BJ (cell line): ENCODE measurements at places on chromosomes 3 and 15.

- DNase-seq = no peak
Measured at GRCh38 chr3:32992310-32992686, 40.9 kb downstream of the CCR4 start.

GRCh38 chr3:183038221-183038620, 57.9 kb upstream of the DCUN1D1 start:
- no peak for DNase-seq

- DNase-seq = no peak
Measured at GRCh38 chr15:64333986-64334929, 21.7 kb downstream of the CSNK1G1 start.

- DNase-seq = no peak
Measured at GRCh38 chr3:64760258-64760657, 72.5 kb upstream of the ADAMTS9 start.

DNA sequence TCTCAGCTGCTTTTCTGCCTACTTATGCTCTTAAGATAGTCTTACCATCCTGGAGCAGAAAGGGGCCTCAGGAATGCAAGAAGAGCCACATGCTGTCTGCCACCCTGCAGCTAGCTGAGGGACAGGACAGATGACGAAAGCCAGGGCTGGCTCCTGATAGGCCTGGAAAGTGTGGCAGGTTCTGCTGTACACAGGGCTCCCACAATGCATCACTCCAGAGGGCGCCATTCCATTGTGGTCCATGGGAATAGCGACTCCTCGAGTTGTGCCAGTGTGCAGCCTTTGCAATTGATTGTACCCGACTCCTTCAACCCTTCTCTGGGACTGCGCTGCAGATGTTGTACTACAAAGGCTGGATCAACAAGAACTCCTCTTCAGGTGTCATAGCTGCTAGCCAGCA, 11.2 kb downstream of the ACAN start:
- no peak for DNase-seq

DNA sequence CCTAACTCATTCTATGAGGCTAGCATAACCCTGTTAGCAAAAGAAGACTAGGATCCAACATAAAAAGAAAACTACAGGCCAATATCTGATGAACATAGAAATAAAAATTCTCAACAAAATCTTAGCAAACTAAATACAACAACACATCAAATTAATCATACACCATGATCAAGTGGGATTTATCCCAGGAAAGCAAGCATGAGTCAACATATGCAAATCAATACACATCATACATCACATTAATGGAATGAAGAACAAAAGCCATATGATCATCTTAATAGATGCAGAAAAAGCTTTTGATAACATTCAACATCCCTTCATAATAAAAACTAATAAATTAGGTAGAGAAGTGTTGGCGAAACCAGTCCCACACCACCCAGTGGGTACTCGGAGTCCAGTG, 136.1 kb upstream of the MME start:
- no peak for DNase-seq

GRCh38 chr3:10775259-10775658, 40.8 kb upstream of the SLC6A11 start:
- no peak for DNase-seq

DNA sequence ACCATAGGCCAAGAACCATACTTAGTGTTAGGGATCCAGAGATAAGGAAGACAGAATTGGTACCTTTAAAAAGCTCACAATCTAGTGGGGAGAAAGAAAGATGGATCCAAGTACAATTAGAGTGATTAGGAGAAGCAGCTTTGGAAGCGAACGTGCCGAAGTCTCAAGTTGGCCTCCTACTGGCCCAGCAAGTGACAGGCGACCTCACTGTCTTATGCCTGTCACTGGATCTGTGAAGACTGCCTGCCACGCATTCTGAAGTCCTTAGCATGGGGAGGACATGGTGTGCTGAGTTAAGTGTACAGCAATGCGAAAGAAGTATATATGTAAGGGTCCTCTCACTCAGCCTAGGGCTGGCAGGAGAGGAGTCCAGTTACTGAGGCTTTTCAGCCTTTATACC, 141.0 kb downstream of the GABRB3 start:
- no peak for DNase-seq

- DNase-seq = no peak
Measured at GRCh38 chr3:72888546-72889309, 882 bp downstream of the GXYLT2 start.

DNA sequence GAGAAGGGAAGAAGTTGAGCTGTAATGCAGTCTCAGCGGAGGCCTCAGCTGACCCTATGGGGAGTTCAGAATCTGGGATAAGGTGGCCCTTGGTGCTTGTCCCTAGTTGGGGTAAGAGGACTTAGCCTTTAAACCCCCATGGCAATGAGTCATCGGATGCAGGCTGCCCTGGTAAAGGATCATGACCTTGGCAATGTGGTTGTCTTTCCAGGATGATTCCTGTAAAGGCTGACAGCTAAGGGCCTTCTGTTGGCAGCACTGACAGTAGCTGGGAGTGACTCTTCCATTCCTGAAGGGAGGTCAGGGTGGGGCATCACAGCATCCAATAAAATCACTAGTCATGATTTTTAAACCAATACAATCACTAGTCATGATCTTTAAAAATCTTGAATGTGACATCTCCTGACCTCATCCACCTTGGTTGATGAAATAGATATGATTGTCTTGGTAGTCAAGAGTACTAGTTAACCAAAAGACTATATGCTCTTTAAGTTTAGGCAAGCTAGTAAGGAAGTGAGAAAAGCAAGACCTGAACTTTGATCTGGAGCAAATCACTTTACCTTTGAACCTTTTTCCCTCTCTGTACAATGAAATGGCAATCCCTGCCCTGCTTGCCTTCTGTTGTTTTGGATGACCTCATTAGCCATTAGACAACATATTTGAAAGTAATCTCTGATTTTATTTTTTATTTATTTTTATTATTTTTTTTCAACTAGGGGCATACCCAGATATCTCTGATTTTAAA, 71.3 kb upstream of the CACNA1D start:
- DNase-seq = no peak

DNA sequence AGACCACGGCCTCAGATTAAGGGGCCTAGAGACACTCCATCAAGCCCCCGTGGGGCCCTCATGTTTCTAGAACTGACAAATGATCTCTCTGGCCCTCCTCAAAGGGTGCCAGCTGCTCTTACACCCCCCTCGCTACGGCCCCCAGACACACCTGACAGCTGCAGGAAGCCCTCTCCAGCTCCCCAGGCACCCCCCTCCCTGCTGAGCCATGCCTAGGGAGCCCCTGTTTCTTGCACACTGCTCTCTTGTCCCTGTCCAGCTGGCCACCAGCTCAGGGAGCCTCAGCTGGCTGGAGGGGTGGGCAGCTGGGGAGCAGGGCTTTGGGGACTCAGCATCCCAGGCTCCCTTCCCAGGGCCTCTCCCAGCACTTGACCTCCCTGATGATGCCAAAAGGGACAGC, 14.8 kb downstream of the TNK2 start:
- DNase-seq = no peak

DNA sequence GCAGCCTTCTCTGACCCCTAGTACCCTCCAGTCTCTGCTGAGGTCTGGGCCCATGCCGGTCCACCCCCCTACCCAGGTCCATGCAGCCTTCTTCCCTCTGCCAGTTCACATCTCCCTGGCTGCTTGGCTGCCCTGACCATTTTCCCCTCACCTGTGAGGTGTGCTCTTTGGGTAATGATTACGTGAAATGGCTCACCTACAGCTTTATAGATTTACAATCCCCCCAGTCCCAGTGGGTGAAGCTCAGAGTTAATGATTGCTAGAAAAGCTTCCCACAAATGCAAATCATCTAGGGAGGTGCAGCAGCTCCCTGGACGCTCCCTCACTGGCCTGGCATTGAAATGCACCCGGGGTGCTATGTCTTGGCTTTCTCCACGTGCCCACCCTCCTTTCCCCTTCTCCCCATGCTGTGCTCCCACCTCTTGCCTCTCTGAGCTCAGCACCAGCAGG, 18.7 kb downstream of the PAQR5 start:
- DNase-seq = no peak

GRCh38 chr3:66228707-66229106, 7.9 kb downstream of the SLC25A26 start:
- no peak for DNase-seq

GRCh38 chr15:85276508-85276907, 103.9 kb upstream of the AKAP13 start:
- DNase-seq = no peak

DNA sequence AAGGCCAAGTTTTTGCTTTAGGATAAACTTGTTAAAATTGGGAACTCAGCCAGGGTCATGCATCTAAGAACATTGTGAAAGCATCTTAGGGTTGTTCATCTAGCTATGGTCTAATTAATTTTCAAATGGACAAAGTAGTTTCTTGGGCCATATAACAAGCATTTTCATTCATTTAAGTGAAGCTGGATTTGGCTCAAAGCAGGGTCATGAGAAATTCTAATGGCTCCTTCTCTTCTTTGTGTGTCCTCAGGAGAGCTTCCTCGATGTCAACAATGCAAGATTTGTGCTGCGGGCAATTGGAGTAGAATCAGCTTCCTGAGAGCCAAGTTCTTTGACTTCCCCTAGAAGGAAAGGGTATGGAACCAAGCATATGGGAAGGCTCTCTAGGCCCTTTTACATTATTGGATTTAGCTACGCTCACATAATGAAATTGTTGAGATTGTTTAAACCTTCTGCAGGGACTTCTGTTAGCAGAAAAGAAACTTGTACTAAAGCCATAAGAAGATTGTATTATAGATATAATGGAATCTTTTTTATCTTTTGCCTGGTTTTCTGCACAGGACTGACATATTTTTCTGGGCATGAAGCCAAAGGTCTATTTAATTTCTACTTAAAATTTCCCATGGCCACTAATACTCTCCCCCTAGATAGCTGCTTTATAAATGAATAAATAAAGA, 1.8 kb upstream of the SAMMSON start:
- DNase-seq = no peak

DNA sequence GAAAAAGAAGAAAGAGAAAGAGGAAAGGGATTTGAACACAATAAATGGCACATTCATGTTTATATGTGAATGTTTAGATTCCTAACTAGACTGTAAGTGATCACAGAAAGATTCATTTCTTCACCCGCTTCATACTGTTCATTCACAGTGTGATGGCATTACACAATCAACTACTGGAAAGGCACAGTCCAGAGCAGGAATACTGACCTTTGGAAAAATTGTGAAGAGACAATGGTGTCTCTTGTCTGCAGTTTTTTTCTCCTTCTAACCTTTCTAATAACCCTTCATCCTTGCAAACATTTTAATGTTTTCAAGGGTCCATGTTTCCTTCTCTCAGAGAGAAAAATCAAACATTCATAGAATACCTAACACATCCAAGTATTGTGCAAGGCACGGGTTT, 180.9 kb upstream of the SOX14 start:
- no peak for DNase-seq

- DNase-seq = no peak
Measured at GRCh38 chr15:51299187-51300015, 39.0 kb downstream of the CYP19A1 start.

DNA sequence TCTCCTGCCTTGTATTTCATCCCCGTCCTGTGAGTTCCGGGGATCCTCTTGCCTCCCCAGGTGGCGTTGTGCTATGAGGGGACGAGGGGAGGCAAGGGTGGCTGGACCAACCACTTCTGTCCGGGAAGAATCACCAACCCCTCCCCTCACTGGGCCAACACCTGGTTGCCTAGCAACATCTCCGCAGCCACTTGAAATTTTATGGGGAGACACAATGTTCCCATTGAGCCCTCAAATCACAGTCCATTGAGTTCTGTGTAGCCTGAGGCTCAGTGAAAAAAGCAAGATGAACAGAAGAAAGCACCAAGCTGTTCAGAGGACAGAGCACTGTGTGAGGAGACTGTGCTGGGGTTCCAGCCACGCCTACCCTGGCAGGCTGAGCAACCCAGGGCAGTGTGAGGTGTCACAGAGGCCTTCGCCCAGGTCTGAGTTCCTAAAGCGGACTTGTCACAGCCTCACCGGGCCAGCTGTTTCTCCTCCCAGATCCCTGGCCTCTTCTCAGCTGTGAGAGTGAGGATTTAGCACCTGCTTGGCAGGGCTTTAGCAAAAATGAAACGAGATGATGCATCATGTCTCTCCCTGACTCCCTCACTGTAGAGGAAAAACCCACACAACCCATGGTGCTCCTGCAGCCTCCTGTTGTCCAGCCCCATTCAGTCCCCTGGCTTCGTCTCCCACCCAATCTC, 76.8 kb downstream of the ATP2B2 start:
- no peak for DNase-seq
